Anterior cingulate cortex (tissue), 58 donors: ENCODE measurements at places on chromosomes 12 and 14.

DNA sequence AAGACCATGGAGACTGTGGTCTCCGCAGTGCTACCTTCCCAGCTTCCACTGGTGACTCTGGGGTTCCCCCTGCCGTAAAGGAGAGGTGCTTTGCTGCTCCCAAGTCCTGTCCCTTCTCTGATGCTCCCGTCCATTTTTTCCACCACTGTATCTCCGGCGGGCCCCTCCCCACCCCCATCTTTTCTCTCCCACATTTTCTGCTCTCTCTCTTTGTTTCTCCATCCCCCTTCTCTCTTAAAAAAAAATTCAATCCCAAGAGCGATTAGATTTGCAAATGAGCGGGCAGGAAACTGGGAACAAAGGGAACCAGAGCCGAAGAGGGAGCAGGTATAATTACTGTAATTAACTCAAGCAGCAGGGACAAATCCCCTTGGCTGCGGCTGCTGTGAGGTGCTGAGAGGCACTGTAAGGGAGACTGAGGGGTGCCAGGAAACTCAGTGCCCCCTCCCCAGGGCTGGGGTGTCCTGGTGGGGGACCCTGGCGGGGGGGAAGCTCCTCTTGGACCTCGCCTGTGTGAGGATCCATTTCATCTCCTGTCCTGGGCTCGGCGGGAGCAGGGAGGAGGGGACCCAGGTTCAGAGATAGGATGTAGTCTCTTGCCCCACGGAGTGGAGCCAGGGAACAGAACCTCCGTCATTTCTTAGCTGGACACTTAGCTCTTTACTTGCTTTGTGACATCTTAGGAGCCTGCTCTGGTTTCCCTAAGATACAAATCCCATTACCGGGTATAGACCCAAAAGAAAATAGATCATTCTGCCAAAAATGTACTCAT is 140.4 kb upstream of the NRXN3 start:
- DNase-seq: no peak

DNA sequence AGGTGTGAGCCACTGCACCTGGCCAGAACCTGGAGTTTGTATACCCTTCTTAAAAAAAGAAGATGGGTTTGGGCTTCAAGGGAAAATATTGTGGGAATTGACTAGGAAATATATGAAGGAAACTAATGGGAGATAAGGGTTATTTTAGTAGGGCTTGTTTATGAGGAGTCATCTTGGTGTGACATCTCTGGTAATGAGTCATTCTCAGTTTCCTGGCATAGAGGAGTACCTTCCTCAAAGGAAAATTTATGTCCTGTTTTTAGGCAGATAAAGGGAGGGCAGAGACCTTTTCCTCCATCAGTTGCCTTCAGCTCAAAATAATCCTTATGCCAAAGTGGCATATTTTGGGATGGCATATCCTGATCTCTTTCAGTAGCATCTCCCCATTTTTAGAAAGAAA is 30.6 kb upstream of the NFKBIA start:
- DNase-seq: no peak

GRCh38 chr12:4041187-4041885 is 168.1 kb upstream of the PARP11 start:
- no peak for DNase-seq

DNA sequence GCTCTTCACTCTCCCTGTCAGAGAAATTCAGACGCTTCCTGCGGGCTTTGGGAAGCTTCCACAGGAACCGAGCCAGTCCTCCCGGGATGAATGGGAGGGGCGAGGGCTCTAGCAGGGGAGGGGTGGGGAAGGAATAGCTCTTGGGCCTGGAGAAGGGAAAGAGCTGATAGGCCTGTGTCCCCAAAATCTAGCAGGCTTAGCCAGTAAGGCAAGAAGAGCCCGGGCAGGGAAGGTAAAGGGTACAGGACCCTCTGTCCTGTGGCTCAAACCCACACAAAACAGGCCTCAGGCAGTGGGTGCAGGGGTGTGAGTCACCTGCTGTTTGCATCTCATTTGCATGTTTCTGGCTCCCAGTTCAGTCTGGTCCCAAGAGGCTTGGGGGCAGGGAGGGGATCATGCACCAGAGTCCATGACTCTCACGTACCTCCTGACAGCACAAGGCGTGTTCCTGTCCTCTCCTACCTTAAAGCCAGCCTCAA is 8.7 kb upstream of the SMUG1 start:
- no peak for DNase-seq

DNA sequence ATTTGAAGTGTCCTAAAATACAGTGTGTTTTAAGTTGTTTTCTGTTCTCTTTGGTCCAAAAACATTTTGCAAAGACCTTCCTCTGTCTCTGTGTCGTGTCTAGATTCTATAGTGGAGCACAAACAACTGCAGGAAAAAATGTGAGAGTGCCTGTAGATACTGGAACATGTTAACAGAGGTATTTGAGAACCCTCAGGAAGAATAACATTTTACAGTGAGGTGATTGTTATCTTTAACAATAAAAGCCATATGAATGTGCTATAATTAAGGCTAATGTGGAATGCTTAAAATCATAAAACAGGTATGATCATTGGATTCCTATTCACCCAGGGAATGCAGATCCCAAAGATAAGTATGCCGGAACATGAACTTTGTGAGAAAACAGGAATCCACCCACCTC is 98.0 kb downstream of the SAMD4A start:
- no peak for DNase-seq

GRCh38 chr12:131355361-131356245 is 355.3 kb upstream of the SFSWAP start:
- no peak for DNase-seq

- no peak for DNase-seq
Observed at GRCh38 chr12:27973487-27973890, 956 bp upstream of the PTHLH start.

DNA sequence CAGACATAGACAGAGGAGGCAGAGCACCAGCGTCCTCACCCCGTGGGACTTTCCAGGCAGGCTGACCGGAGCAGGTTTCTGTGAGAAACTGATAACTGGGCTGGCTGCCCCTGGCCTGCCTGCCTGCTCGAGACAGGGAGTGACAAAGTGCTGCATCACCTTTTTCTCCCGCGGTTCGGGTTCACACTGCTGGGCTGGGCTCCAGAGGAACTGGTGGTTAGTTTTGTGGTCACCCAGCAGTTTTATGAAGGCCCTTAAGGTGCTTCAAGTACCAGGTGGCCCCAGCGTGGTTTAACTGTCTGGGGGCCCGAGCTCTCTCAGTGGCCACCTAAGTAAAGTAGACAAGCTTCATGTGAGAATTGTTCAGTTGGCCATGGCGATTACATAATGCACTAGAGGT is 1073.6 kb downstream of the BCL11B start:
- no peak for DNase-seq

- DNase-seq: peak; percentile 37
Observed at GRCh38 chr12:122350141-122350848, 72.2 kb downstream of the CLIP1 start.

GRCh38 chr12:99600388-99600787 is 47.2 kb upstream of the GARIN6 start:
- no peak for DNase-seq

DNA sequence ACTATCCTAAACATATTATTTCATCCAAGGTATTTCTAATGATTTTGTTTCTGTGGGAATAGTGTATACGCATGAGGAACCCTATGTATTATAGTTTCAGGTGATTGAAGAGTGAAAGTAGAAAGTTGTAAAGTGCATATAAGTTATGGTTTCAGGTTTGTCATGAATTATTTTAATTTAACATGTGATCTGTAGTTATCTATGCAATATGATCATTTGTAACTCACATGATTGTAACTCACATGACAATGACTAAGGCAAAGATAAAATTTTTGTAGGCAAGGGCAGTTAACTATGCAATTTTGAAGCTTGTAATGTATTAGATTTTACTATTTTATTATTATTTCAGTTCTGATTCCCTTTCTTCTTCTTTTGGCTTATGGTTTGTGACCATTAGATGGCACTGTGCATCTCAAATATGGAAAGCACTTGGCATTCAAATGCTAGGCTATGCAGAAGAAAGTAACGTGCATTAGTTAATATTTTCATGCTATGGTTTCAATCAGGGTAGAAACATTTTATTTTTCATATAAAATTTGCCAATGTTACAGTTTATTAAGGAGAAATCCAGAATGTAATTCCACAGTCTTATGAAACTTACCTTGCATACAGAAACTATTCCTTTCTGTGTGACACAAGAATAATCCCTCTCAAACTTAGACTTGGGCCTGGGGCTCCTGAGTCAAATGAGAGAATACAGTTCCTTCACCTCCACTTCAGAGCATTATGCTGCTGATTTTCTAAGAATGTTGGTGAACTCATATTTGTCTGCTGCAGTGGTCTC is 15.8 kb upstream of the TMEM30B start:
- DNase-seq: no peak

DNA sequence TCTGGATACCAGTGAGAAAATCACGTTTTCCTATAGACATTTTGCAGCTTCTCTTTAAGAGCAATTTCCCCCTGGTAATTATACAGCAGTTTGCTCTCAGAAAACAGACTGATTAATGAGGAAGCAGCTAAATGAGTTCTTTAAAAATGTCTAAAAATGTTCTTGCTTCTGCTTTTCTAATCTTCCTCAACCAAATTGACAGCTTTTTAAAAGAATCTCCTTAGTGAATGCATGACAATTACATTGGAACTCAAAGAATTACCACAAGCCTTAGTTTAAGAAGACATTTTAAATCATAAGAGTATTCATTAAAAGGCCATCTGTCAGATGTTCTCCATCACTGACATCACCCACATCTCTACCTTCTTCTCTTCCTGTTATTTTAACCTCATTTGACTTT is 135.8 kb upstream of the PLXNC1 start:
- no peak for DNase-seq

DNA sequence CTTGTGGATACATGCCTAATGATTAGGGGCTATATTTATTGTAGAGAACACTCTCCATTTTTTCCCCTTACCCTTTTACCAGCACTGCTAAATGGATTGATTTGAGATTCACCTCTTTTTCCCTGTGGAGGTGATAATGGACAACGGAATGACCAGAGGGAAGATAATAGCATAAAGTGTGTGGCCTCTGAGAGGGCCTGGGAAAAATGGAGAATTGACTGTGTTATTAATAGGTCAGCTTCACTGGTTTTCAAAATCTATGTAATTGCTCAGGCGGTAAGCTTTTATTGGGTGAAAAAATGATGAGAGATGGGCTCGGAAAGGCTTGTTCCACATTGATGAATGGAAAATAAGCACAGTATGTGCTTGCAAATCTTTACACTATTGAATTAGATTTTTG is 15.8 kb downstream of the FLRT2 start:
- DNase-seq: no peak

- no peak for DNase-seq
Observed at GRCh38 chr14:91152499-91152898, 38.6 kb downstream of the DGLUCY start.

GRCh38 chr12:89645434-89645833 is 63.2 kb downstream of the ATP2B1 start:
- DNase-seq: no peak

GRCh38 chr12:4133029-4133428 is 140.5 kb upstream of the CCND2 start:
- DNase-seq: no peak

- DNase-seq: no peak
Observed at GRCh38 chr12:42360747-42361403, 34.9 kb downstream of the PPHLN1 start.

DNA sequence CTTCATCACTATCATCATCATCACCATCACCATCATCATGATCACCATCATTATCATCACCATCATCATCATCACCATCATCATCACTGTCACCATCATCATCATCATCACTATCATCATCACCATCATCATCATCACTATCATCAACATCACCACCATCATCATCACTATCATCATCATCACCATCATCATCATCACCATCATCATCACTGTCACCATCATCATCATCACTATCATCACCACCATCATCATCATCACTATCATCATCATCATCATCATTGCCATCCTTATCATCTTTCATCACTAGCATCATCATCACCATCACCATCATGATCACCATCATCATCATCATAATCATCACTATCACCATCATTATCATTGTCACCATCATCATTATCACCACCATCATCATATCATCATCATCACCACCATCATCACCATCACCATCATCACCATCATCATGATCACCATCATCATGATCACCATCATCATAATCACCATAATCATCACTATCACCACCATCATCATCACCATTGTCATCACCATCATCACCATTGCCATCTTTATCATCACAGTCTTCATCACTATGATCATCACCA is 38.1 kb downstream of the SVOP start:
- no peak for DNase-seq

GRCh38 chr12:120332523-120332922 is 4.9 kb upstream of the PLA2G1B start:
- DNase-seq: no peak

GRCh38 chr14:33938131-33938949 is 12.5 kb downstream of the EGLN3 start:
- DNase-seq: peak; percentile 68

GRCh38 chr12:131947482-131948027 is 2.2 kb upstream of the EP400 start:
- DNase-seq: no peak

DNA sequence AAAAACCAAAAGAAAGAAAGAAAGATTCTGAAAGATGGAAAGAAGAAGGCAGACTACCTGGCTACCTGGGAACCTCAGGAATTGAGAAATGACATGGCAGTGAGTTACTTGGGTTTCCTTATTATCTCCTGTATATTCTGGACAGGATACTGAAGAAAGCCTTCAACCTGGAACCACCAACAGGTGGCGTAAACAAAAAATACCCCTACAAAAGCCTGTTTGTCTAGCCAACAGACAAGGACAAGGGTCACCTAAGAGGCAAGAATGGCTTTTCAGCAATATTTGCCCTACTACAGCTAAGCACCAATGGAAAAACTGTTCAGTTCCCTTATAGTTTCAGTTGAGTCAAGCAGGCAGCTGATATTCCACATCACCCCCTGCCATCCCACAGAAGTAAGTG is 274.9 kb downstream of the GPHN start:
- DNase-seq: no peak

DNA sequence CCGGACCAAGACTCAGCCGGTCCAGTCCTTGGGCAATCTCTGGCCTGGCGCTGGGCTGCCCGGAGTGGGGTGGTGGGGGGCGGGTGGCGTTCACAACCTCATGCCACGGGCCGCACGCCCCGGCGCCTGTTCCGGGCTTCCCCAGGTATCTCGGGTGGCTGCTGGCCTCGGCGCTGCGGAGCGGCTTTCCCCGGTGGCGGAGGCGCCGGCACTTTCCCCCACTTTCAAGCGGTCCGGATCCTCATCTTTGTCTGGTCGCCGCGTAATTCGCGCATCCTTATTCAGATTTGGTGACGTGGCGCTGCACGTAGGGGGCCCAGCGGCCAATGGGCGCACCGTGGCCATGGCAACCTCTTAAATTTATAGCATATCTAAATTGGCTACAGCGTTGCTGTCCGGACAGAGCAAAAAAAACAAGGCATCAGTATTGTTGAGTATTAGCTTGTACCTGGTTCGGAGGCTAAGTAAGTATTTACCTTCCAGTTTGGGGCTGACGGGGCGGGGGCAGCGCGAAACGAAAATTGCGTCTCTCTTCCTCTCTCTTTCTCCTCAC is at the start of gene LHX5:
Gene LHX5 (minus strand): TSS at position 253 of the 553 bp plus-strand sequence. CDS start 373 bp downstream, outside the sequence.
- DNase-seq: no peak

DNA sequence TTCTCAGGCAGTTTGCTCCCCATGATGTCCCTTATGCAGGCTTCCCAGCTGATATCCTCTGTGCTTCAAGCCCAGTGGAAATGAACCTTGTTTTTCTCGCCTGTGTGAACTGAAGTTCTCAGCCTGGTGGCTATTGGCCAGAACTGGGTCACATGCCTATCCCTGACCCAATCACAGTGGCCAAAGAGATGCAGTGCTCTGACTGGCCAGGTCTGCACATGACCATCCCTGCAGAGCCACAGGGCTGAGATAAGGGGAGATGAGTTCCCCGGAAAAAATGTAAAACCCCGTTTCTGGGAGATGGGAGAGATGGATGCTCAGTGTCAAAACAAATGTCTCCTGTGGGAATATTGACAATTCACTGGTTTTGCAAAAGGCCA is 34.7 kb upstream of the FZD10 start:
- no peak for DNase-seq
